ENCODE measurements at places on chromosomes 5 and 9.

DNA sequence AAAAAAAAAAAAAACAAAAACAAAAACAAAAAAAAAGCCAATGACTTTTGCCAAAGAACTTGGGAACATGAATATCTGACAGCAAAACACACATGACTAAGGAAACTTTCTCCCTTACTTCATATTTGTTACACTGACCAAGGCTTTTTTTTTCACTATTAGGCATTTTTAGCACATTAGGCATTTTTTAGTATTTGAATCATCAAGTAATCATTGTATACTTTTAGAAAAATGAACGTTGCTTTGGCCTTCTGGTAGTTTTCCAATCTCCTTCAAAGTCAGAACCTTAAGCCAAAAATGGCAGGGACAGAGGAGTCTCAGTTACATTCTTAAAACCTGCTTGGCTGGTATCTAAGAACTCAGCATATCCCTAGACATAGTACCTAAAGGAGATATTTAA is 19.3 kb downstream of the NREP start:
- no peak for DNase-seq

DNA sequence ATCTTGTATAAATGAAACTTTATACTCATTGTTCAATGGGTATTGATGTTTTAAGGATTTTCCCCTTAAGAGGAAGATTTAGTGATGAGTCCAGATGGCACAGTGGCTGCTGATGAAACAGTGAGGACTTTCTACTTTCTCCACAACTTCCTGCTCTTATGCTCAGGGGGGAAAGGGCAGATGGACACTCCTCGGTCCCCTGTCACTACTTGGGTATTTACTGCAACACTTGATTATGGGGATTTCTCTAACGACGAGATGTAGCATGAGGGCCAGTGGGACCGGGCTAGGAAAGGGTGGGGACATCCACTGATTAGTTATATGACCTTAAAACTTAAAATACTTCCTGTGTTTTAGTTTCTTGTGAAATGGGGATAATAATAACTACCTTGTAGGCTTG is 146.1 kb upstream of the HMHB1 start:
- no peak for DNase-seq

- DNase-seq: no peak
These were observed 22.0 kb upstream of the LVRN start for GRCh38 chr5:115940080-115940810.

- DNase-seq: no peak
These were observed 307.3 kb upstream of the IRX1 start for GRCh38 chr5:3288325-3288724.

- DNase-seq: no peak
These were observed 277.8 kb upstream of the FTMT start for GRCh38 chr5:121573721-121574382.

- DNase-seq: no peak
These were observed 101.9 kb upstream of the PRDM9 start for GRCh38 chr5:23405316-23406068.

GRCh38 chr9:100477241-100477640 is 4.3 kb downstream of the TMEFF1 start:
- no peak for DNase-seq

- peak; percentile 84 for DNase-seq
These were observed 5.2 kb upstream of the CEL start for GRCh38 chr9:133056533-133056932.

GRCh38 chr9:114273461-114273881 is 49.4 kb upstream of the ORM1 start:
- peak; percentile 70 for DNase-seq

DNA sequence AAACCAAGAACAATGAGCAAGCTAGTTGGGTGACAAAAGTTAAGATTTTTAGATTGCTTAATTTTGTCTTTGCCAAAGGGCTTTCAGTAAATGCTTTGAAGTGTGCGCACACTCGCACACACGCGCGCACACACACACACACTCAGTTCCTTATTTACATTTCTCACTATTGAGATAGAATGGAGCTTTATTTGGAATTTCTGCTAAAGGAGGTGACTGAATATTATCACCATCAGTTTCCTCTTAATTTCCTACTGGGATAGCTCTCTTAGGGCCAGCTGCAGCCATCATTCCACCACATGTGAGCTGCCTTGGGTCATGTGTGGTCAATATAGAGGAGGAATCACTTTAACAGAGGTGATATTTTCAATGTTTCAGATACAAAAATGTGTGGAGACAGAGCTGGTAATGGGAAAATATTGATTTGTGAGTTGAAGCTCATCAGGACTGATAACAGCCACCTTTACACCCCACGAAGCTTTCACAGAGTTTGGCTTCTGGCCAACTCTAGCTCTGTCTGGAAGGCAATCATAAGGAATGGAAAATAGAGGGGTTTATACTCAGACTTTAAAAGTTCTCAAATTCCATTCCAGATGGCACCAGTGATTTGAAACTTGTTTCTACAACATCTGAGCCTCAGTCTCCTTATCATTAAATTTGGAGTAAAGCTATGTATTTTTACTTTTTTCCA is 99.9 kb downstream of the MACIR start:
- no peak for DNase-seq

GRCh38 chr5:68515514-68515913 is 300.0 kb downstream of the PIK3R1 start:
- no peak for DNase-seq

DNA sequence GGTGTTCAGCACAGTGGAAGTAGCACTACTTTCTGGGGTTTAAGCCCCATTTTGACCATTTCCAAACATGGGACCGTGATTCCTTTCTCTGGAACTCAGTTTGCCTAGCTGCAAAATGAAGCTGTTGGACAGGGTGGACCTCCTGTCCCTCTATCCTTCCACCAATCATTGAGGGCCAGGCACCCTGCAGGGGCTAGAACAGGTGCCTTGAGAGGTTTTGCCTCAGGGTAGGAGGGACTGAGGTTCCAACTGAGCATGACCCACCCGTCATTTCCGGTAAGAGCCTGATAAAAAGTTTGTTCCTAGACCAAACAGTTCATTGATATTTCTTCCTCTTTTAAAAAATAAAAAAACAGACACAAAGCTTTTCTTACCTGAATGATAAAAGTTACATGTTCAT is 116.5 kb downstream of the MVB12B start:
- no peak for DNase-seq

GRCh38 chr9:9284201-9284600 is 1328.6 kb downstream of the PTPRD start:
- DNase-seq: no peak

DNA sequence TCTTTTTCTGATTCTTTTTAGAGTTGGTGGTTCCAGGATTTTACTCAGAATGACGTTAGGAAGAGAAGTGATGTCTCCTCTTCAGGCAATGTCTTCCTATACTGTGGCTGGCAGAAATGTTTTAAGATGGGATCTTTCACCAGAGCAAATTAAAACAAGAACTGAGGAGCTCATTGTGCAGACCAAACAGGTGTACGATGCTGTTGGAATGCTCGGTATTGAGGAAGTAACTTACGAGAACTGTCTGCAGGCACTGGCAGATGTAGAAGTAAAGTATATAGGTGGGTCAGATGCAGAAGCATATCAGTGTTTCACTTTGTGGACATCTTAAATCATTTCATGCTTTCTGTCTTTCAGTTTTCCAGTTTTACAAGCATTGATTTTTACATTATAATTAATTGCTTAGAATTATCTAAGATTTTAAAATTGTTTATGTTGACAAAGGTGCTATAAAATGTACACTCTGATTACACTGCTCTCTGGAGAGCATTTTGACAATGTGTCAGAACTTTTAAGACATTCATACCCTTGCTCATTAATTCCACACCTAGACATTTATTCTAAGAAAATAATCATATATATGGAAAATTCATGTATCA is 36.6 kb downstream of the NLN start:
- DNase-seq: no peak

- no peak for DNase-seq
These were observed 380.6 kb downstream of the ADGRV1 start for GRCh38 chr5:90939211-90939610.
